Right kidney (tissue), 9 donors: ENCODE measurements at places on chromosomes 3 and 15.
A peak's percentile ranks its signal among the peaks of the same experiment; 100 is the strongest.

- no peak for DNase-seq
Observed at GRCh38 chr3:56725175-56725574, 42.1 kb upstream of the TASOR start.

- DNase-seq, result no peak
Observed at GRCh38 chr3:58848826-58849225, 182.3 kb upstream of the FAM3D start.

- no peak for DNase-seq
Observed at GRCh38 chr3:107555359-107555758, 32.6 kb downstream of the BBX start.

GRCh38 chr3:46946856-46947545 is 29.5 kb downstream of the CCDC12 start:
- no peak for DNase-seq

DNA sequence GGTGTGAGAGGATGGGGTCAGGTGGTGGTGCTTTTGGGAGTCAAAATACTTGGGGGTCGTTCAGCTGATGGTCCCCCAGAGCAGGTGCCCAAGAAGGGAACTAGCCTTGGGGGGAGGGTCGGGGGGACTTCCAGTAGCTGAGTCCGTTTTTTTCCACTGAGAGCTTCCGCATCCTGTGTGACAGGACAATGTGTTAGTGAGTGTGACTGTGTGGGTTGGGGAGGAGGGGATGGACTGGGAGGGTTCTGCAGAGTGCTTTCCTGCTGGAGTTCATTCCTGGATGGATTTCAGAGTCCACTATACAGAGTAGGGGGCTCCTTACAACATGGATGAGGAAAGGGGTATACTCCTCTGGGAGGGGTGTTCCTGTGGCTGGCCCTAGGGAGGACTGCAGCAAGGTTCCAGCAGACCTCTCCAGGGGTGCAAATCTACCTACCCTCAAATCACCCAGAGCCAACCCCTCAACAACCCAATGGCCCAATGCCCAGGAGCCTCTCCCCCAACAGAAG is 601 bp upstream of the HYAL2 start:
- DNase-seq, result no peak

- no peak for DNase-seq
Observed at GRCh38 chr3:38487323-38487722, 8.8 kb upstream of the EXOG start.

- DNase-seq, result no peak
Observed at GRCh38 chr3:13462125-13462629, 17.9 kb upstream of the HDAC11 start.

- no peak for DNase-seq
Observed at GRCh38 chr3:49567406-49567805, 13.1 kb downstream of the BSN start.

GRCh38 chr3:73768524-73769308 is 144.0 kb upstream of the PDZRN3 start:
- no peak for DNase-seq

DNA sequence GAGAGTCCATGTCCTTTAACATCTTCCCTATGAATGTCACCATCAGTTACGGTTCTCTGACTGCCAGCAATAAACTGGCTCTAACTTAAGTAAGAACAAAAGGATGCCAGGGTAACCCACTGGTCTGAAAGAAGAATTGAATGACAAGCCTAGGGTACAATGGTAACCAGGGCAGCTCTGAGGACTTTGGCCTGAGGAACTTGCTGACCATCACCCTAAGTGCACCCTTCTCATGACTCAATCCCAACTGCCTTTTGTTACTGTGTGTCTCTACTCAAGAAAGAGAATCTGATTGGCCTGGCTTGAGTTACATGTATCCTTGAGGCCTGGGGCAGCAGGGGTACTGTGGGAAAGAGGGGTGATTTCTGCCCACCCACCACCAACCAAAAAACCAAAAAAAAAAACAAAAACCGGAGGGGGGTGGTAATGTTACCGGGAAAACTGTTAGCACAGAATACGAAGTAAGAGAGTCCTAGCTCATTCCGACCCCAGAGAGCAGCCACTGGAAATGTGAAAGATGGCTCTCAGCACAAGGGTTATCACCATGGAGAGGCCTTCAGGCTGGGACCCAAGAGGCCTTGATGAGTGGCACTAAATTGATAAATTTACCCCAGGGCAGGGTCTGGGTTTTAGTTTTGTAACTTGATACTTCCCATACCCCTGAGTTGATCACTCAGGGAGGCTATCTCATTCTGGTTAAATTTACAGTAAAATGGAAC is 9.3 kb upstream of the SLC28A1 start:
- DNase-seq, result no peak

GRCh38 chr15:36403351-36403750 is 176.1 kb upstream of the CDIN1 start:
- DNase-seq, result no peak

GRCh38 chr15:91515188-91515754 is 338.2 kb upstream of the SLCO3A1 start:
- no peak for DNase-seq

- no peak for DNase-seq
Observed at GRCh38 chr3:197686899-197687298, 49.8 kb downstream of the RUBCN start.

DNA sequence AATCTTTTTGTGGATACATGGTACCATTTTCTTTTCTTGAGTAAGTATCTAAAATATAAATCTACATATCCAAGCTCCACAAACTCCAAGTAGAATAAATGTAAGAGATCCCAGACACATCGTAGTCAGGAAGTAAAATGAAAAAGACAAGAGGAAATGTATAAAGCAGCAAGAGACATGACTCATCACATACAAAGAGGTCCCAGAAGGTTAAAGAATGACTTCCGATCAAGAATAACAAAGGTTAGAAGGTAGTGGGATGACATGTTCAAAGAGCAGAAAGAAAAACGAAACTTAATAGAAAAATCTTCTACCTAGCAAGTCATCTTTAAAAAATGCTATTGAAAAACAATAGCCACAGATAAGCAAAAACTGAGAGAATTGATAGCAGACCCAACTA is 705.8 kb downstream of the NR2F2 start:
- no peak for DNase-seq

- DNase-seq, result no peak
Observed at GRCh38 chr15:43441316-43441715, 51.6 kb downstream of the TP53BP1 start.

DNA sequence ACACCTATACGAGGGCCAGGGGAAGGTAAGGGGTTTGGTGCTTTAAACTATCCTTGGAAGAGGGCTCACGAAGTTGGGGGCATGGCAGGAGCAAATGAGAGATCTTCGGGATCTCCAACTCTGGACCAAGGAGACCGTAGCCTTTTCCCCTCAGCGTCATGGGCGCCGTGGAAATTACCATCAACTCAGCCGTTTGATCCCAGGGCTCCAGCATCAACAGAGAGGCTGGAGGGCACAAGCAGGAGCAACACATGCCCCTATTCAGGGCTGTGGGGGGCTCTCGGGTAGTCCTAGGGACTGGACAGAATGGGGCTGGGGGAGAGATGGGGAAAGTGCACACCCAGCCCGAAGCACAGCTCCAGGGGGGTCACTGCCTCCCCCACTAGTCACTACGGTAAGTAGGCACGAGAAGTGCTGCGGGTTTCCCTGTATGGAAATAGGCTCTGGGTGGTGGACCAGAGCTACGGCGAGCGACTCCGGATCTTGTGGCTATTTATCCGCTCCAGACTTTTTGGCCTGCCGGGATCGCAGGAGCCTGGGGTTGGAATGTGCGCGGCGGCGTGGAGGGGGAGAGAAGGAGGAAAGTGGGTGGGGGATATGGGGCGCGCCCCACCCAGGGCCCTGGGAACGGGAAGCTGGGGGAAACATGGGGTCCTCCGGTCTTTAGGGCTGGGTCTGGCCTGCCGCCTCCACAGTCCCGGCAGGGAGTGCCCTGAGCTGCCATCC is 539 bp upstream of the LAMB2 start:
- peak; percentile 84 for DNase-seq

DNA sequence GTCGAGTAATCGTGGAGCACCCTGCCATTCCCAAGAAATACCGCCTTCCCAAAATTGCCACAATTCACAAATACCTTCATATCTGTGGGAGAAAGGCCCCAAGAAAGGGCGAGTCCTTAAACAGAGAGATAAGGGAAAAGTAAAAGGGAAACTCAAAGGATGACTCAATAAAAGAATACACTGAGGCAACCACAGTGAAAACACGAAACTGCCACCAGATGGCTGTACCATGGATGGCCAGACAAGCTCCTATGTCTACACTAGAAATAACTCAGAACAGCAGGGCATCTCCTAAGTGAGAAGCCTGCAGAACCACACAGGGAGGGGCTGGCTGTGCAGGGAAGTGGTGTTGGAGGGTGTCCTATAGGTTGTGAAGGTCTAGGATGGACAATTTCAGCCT is 25.0 kb downstream of the SRGAP3 start:
- no peak for DNase-seq

- no peak for DNase-seq
Observed at GRCh38 chr3:188352196-188352927, 198.4 kb downstream of the LPP start.

DNA sequence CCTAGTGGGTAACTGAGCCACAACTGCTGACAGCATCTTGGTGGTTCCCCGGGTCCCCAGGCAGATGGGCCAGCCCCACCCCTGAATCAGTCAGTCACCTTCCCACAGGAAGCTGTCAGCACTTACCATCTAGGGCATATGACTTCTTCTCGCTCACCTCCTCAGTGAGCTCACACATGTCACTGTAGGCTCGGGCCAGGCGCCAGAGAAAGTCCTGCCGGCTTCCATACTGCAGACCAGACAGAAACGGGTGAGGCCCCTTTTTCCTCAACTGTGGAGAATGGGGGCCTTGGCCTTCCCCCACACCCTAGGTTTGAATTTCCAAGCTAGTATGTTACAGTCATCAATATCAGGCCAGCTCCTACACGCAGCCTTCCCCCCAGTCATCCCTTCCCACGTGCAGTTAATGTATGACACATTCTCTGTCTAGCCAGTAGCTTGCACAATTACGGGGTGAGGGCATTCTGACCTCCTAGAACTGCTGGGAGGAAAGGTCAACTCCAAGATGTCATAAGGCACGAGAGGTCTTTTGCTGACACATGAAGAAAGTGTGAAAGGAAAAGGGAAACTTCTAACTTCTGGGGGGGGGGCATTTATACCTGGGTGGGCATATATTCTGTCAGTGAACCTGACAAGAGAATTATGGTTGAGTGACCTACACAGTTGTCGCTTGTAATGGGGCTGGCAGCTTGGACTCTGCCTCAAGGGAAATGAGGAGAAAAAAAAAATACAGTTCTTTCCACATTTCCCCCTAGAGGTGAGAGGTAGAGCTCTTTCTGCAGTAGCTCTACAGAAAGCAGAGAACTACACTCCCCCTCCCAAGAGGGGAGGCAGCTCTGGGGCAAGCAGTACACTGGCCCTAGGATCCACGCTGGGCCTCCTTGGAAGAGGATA is 10.9 kb downstream of the RMDN3 start:
- DNase-seq, result no peak

GRCh38 chr3:170621256-170621655 is 35.4 kb upstream of the SLC7A14 start:
- DNase-seq, result no peak

GRCh38 chr15:62558640-62559380 is 393.7 kb upstream of the C2CD4B start:
- no peak for DNase-seq

GRCh38 chr3:152308475-152308844 is 39.7 kb downstream of the MBNL1 start:
- no peak for DNase-seq

DNA sequence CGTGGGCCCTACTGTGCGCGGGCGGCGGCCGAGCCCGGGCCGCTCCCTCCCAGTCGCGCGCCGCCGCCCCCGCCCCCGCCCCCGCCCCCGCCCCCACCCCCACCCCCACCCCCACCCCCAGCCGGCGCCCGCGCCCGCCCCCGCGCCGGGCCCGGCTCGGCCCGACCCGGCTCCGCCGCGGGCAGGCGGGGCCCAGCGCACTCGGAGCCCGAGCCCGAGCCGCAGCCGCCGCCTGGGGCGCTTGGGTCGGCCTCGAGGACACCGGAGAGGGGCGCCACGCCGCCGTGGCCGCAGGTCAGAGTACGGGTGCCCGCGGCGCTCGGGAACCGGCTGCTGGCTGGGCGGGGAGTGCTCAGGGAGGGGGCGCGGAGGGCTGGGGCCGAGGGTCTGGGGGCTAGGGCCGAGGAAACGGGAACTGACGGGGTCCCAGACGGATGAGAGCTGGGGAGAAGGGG is 1.1 kb upstream of the PPARG start:
- DNase-seq, result no peak

- DNase-seq, result no peak
Observed at GRCh38 chr15:70280781-70281180, 183.1 kb upstream of the TLE3 start.

DNA sequence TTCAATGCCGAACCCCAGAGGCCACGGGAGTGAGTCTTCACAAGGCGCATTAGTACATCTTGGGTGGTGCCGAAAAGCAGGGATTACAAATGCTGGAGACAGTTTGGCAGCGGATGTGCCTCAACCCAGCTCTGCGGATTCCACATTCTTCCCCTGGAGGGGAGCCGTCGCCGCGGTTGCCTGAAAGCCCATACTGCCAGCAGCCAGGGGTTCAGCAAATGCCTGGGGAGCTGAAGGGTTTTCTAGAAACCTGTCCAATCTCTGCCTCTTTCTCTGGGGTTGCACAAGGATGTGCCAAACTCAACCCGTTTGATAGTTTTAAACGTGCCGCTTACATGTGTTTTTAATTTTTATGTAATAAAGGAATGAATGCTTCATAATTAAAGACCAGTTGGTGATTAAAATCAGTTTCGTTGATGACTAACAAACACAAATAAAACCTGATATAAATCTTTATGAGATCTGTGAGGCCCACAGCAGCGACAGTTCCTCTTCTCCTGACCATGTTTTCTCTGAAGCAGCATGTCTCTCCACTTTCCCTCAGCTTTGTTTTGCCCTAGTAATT is 74.6 kb upstream of the LEKR1 start:
- peak; percentile 66 for DNase-seq

DNA sequence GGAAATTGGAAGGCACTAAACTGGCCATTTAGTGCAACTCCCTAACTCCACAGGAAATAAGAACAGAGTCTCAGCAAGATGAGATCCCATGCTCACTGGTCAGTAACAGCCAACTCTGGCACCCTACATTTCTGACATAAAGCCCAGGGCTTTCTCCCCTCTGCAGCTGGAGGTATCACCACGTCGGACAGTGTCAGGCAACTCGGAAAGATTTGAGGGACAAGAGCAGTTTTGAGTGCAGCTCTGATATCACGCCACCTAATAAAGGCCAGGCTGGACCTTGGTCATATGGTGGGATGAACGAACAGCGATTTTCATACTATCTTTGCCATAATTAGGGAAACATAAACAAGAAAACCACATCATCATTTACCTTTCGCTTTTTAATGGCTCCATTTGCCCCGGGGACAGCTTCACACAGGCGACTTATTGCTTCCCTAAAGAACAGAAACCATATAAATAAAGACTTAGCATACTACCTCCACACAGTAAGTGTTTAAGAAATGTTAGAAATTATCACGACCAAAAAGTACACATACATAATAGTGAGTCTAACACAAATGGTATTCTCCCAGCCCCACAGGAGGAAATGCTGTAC is 12.5 kb downstream of the EID1 start:
- no peak for DNase-seq

- DNase-seq, result no peak
Observed at GRCh38 chr3:152291649-152292066, 22.9 kb downstream of the MBNL1 start.
